ENCODE measurements at places on chromosomes 4 and X. TPM values are rescaled to one million over a fixed set of nuclear protein-coding genes. Genes with fewer than 3 reads are reported as not detected.

- no peaks in the 10 kb centered on the region for H3K36me3 ChIP-seq
- H3K4me1 ChIP-seq = no peaks in the 10 kb centered on the region
- no peak overlapping the region for H3K27ac ChIP-seq
Measured at GRCh38 chr4:39169426-39169825, 12.9 kb upstream of the WDR19 start.

DNA sequence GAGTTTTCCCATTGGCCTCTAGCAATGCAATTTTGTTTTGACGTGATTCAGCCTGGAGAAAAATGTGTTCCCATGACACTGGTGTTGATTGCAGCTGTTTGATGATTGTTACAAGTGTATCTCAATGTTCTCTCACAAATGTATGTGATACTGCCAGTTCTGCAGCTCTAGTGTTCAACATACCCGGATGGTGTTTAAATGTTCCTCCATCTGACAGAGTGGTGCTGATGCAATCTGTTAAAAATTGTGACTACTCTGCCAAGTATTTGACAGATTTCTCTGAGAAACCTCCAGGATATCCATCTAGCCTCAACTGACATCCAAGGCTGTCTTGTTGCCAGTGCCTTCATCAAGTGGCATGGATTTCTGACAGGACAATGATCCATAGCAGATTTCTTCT, 657.2 kb upstream of the DIAPH2 start:
- DNase-seq = no peak
- no peak overlapping the region for H3K27ac ChIP-seq
- H3K36me3 ChIP-seq = no peaks in the 10 kb centered on the region

The TLL1 gene
- not detected for total RNA-seq

- no peaks in the 10 kb centered on the region for H3K4me1 ChIP-seq
- H3K27me3 ChIP-seq = no peaks in the 10 kb centered on the region
- H3K27ac ChIP-seq = no peak overlapping the region
- H3K36me3 ChIP-seq = no peaks in the 10 kb centered on the region
- H3K4me3 ChIP-seq = no peak overlapping the region
Measured at GRCh38 chr4:150874338-150875226, 140.5 kb downstream of the LRBA start.

GRCh38 chr4:47668810-47669408, 169.0 kb downstream of the CORIN start:
- no peak for DNase-seq
- H3K4me3 ChIP-seq = no peak overlapping the region
- H3K27ac ChIP-seq = no peak overlapping the region
- H3K27me3 ChIP-seq = no peaks in the 10 kb centered on the region
- H3K4me1 ChIP-seq = no peaks in the 10 kb centered on the region

DNA sequence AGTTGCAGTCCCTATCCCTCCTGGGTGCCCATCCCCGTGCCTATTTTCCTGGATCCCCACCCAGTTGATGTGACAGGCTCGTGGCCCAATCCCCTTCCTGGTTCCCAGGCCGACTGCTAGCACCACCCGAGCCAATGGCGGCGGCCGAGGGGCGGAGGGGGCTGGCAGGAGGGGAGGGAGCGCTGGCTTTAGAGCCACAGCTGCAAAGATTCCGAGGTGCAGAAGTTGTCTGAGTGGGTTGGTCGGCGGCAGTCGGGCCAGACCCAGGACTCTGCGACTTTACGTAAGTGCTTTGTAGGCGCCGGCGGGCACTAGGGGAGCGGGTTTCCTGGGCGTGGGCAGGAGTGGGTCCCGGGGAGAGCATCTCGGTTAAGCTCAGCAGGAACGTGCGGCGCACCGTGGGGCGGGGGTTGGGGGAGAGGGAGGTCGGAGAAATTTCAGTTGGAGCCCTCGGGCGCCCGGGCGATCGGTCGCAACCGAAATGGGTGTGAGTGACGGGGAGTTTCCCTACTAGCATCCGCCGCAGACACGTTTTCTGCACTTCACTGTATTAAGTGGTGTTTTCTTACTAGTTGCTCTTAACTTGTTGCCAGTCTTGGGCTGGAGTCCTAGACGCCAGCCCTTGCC, at the start of gene PLS3:
PLS3 (plus strand) TSS at position 197 of the 627 bp plus-strand sequence. CDS start 49,077 bp downstream, outside the sequence.
- H3K4me1 ChIP-seq = no peaks in the 10 kb centered on the region
- no peak for DNase-seq
- no peak within 1 kb of the TSS for H3K27ac ChIP-seq

The SRPX gene
- total RNA-seq = not detected

GRCh38 chr4:5165420-5166369, 114.4 kb downstream of the STK32B start:
- peaks cover 3% of the 10 kb centered on the region for H3K27me3 ChIP-seq
- H3K27ac ChIP-seq = no peak overlapping the region
- no peak for DNase-seq

The BBS12 gene
- total RNA-seq = 0.98 TPM

The UGT8 gene
- total RNA-seq = 0.47 TPM

- no peaks in the 10 kb centered on the region for H3K36me3 ChIP-seq
- no peak for DNase-seq
- H3K27me3 ChIP-seq = no peaks in the 10 kb centered on the region
- no peak overlapping the region for H3K4me3 ChIP-seq
Measured at GRCh38 chr4:84530454-84530853, 31.4 kb upstream of the NKX6-1 start.

GRCh38 chr4:144709793-144710525, 64.0 kb downstream of the HHIP start:
- no peak for DNase-seq
- H3K4me1 ChIP-seq = no peaks in the 10 kb centered on the region
- no peaks in the 10 kb centered on the region for H3K36me3 ChIP-seq
- no peak overlapping the region for H3K4me3 ChIP-seq
- no peak overlapping the region for H3K27ac ChIP-seq
- no peaks in the 10 kb centered on the region for H3K27me3 ChIP-seq

- no peaks in the 10 kb centered on the region for H3K4me1 ChIP-seq
- no peaks in the 10 kb centered on the region for H3K36me3 ChIP-seq
- no peak for DNase-seq
Measured at GRCh38 chr4:25454476-25454875, 77.4 kb downstream of the ANAPC4 start.

The CT45A1 gene
- not detected for total RNA-seq

- no peak for DNase-seq
- no peaks in the 10 kb centered on the region for H3K4me1 ChIP-seq
- H3K4me3 ChIP-seq = no peak overlapping the region
Measured at GRCh38 chr4:156336511-156336910, 382.8 kb upstream of the CTSO start.

The GPRIN3 gene
- 41.3 TPM for total RNA-seq

DNA sequence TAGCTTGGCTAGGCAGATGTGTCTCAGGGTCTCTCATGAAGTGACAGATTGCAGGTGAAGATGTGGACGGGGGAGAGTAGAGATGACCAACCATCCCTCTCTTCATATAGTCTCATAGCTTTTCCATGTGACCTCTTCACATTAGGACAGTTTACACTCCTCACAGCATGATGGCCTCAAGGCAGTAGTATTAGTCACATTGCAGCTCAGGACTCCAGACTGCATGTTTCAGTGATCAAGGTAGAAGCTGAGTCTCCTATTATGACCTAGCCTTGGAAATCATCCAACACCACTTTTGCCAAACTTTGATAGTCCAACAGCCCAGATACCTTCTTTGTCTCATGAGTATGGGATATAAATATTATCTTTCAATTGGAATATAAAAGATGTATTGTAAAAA, 147.7 kb downstream of the GASK1B start:
- no peaks in the 10 kb centered on the region for H3K36me3 ChIP-seq
- H3K27ac ChIP-seq = no peak overlapping the region
- no peak for DNase-seq
- H3K27me3 ChIP-seq = no peaks in the 10 kb centered on the region
- no peaks in the 10 kb centered on the region for H3K4me1 ChIP-seq
- H3K4me3 ChIP-seq = no peak overlapping the region

DNA sequence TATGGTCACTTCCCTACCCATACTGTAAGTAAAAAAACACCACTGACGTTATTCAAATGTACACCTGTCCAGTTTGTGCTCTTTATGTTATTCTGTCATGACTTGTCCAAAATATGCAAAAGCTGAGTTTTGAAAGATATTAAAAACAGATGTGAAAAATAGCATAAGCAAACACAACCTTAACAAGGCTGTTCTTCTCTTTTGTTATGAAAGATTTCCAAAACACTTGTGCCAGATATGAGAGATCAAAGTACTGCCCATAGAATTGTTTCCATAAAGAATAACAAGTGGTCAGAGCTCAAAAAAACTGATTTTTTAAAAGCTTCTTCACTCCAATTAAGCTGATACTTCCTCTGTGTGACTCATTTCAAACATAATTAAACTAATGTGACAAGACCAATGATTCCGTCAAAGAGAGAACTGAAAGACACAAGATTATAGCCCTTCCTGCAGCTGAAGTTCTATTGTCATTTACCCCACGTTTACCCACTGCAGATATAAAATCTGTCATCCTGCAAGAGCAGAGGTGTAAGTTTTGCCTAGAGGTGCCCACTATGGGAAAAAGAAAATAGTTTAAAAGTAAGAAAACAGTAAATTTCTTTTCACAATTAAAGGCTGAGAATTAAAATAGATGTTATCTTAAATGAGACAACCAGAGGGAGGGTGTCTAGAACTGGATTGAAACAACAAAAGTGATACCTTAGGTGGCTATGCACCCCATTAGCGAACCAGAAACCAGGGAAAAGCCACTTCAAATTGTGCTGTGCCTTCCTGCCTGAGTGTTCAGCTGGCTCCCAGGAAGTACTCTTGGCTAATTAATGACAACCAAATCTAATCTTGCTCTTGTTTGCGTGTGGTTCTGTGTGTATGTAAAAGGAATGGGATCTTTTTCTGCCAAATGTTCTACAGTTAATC, 30.1 kb downstream of the RASSF6 start:
- no peak for DNase-seq
- H3K27me3 ChIP-seq = no peaks in the 10 kb centered on the region
- H3K36me3 ChIP-seq = no peaks in the 10 kb centered on the region
- no peak overlapping the region for H3K4me3 ChIP-seq

The PAGE4 gene
- total RNA-seq = not detected

GRCh38 chr4:128517096-128517738, 229.6 kb upstream of the PGRMC2 start:
- H3K4me1 ChIP-seq = no peaks in the 10 kb centered on the region
- H3K4me3 ChIP-seq = no peak overlapping the region
- H3K36me3 ChIP-seq = no peaks in the 10 kb centered on the region
- DNase-seq = no peak
- H3K27ac ChIP-seq = no peak overlapping the region
- H3K27me3 ChIP-seq = no peaks in the 10 kb centered on the region

DNA sequence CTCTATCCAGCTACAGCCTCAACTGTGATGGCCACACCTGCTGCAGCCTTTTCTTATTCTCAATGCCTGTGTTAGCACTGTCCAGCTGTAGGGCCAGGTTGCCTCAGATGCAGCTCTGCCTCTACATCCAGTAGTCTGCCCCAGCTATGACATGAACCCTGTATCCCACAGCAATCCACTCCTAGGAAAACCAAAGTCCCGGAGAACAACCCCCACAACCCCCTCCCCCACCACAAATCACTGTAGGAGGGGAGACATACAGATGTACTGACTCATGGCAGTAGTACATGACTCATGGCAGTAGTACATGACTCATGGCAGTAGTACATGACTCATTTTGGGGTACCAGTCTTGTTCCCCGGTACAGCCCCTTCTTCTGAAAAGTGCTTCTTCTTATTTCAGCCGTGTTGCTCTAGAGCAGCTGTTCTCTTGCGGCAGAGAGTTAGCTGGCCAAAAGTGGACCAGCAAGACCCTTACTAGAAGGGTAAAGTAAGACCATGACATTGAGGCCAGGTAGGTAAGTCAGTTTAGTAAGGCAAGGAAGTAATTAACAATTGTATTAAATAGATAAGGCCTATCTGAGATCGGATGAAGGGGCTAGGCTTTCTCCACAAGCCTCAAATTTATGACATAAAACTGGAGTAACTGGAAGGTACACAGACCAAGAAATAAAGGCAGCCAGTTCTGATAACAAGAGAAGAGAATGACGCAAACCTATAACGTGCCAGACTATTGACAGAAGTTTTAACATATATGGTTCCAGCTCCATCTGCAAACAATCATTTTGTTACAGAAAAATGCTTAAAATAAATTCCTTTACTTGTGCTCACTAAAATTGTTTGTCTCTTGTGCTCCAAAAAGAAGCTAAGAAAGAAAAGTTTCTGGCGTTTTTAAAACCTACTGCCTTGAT, 221.4 kb downstream of the TACR3 start:
- no peak for DNase-seq
- peaks cover 4% of the 10 kb centered on the region for H3K27me3 ChIP-seq
- no peak overlapping the region for H3K4me3 ChIP-seq
- H3K4me1 ChIP-seq = no peaks in the 10 kb centered on the region
- H3K36me3 ChIP-seq = no peaks in the 10 kb centered on the region
- H3K27ac ChIP-seq = no peak overlapping the region

The CYTL1 gene
- total RNA-seq = 0.59 TPM

The NXF3 gene
- total RNA-seq = not detected

DNA sequence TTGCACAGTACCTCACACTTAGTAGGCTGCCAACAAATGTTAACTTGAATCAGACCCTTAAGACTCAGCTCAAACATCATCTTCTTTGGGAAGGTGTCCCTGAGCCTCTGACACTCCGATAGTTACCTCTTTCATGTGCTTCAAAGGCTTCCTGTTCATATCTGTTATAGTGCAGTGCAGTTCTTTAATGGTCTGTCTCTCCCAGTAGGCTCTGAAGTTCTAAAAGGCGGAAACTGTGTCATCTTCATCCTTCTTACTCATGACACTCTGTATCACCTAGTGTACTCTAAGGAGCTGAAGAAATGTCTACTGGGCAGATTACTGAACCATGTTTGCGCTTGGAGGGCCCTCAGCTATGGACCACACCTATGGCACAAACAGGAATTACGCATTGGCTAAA, 2.1 kb upstream of the DIAPH2 start:
- peaks cover 9% of the 10 kb centered on the region for H3K4me1 ChIP-seq
- H3K36me3 ChIP-seq = no peaks in the 10 kb centered on the region
- no peak overlapping the region for H3K27ac ChIP-seq
- no peak for DNase-seq
- H3K27me3 ChIP-seq = no peaks in the 10 kb centered on the region

GRCh38 chr4:94695384-94695783, 62.4 kb upstream of the BMPR1B start:
- no peaks in the 10 kb centered on the region for H3K27me3 ChIP-seq
- H3K4me3 ChIP-seq = no peak overlapping the region
- no peak for DNase-seq
- H3K36me3 ChIP-seq = no peaks in the 10 kb centered on the region

- peaks cover 59% of the 10 kb centered on the region for H3K4me1 ChIP-seq
- peak overlapping the region; percentile 99 for H3K27ac ChIP-seq
- no peak for DNase-seq
- H3K27me3 ChIP-seq = no peaks in the 10 kb centered on the region
- peak overlapping the region; percentile 94 for H3K4me3 ChIP-seq
- H3K36me3 ChIP-seq = peaks cover 6% of the 10 kb centered on the region
Measured at GRCh38 chrX:107716118-107716684, 59.4 kb downstream of the TSC22D3 start.

DNA sequence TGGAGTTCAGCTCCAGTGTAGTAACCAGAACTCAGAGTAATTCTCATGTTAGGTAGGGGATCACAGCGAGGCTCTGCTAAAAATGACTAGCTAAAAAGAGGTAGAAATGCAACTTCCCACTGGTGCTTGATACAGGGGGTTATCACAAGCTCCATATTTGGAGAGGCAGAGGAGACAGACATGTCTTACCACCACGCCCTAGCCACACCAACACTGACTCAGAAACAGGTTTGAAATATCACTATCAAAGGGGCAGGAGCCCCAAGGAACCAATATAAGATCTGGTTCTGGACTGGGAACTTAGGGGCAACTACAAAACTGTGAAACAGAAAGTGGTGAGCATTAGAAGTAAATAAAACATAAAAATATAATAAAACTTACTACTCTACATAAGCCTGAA, 62.9 kb downstream of the IQCM start:
- no peak overlapping the region for H3K27ac ChIP-seq
- no peaks in the 10 kb centered on the region for H3K36me3 ChIP-seq
- DNase-seq = no peak
- no peak overlapping the region for H3K4me3 ChIP-seq
- no peaks in the 10 kb centered on the region for H3K4me1 ChIP-seq
